ENCODE measurements at places on chromosomes 13 and 19.

GRCh38 chr19:12607631-12608030, 3.0 kb downstream of the ZNF490 start:
- no peak for DNase-seq

- no peak for DNase-seq
These were observed 185.3 kb upstream of the ARGLU1 start for GRCh38 chr13:106753251-106753650.

GRCh38 chr13:47004540-47004939, 107.7 kb upstream of the HTR2A start:
- no peak for DNase-seq

DNA sequence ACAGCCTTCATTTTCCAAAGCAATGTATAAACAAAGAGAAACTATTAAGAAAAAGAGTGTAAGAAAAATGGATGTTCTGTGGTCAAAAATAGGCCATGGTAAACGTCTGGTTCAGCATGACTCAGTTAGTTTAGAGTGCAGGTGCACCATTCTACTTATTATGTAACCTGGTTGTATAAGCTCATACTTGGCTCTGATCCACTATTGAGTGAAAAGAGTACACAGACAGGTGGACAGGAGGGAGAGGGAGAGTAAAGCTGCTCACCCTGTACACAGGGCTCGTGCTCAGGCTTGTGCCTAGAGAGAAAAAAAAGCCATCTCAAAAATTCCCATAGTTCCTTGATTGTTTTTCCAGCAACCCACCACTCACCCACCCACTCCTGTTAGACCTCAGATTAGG, 85.8 kb upstream of the ZNF91 start:
- no peak for DNase-seq

- DNase-seq = no peak
These were observed 10.5 kb downstream of the PLEKHF1 start for GRCh38 chr19:29675650-29676186.

Data from CD4-positive, alpha-beta T cell treated with Interleukin-12 subunit alpha and Interleukin-12 subunit beta, for 1 hour (primary cell).